ENCODE measurements at places on chromosomes 11 and 22.

DNA sequence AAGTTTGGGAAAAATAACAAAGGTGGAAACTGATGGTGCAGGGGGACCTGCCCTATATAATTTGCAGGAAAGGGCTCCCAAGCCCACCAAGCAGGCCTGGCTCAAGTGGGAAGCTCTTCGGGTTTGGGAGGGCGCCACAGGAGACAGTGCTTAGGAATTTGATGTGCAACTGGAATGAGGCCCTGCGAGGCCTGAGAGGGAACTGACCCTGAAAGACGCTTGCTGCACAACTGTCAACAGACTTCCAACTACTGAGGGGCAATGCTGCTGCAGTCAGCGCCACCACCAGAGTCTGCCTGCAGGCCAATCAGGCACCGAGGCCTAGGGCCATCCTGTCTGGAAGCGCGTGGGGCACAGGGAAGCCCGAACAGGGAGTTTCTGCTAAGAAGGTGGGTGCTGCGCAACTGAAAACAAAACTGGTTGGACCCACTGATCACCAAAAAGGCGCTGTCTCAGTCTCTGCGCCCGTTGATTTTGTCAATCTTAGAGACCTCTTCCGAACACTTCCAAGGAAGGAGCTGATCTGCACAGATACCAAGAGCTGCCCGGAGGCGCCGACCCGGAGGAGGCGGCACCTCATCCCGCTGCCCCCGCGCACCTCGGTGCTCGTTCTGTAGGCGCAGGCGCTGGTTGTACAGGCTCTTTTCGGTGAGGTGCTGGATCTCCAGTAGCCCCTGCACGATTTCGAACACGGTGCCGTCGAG is 667 bp downstream of the DGCR6L start:
- peak; percentile 59 for DNase-seq

GRCh38 chr11:48064306-48064705 is 83.9 kb downstream of the PTPRJ start:
- DNase-seq = peak; percentile 73

DNA sequence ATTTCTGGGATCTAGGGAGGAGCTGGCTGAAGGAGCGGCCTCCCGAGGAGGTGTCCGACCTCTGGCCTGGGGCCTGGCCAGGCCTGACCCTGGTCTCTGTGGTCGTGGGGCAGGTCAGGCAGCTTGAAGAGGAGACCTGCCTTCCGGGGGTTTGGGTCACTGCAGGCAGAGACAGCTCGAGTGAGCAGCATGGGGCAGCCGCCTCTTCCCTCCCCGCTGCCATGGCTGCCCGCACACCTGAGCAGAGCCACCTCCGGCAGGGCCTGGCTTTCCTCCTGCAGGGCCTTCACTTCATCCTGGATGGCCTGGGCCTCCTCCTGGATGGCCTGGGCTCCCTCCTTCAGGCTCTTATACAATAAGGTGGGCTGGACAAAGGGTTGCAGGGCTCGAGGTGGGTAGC is 8.0 kb upstream of the NAALADL1 start:
- no peak for DNase-seq

DNA sequence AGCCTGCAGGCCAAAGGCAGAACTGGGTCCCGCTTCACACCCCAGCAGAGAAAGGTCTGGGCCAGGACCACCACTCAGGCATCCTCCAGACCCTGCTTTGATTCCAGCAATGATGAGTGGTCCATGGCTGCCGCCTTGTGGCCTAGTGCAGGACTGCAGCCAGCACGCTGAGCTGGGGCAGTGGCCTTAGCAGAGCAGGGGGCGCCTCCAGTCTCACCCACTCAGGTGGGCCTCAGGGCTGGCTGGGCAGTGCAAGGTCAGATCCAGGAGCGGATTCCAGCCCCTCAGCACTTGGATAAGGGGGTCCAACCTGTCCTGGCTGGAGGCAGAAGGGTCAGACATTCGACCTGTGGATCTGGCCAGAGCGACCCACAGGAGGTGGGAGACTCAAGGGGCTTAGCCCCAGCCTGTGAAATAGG is 9.6 kb upstream of the PDE2A start:
- peak; percentile 51 for DNase-seq

DNA sequence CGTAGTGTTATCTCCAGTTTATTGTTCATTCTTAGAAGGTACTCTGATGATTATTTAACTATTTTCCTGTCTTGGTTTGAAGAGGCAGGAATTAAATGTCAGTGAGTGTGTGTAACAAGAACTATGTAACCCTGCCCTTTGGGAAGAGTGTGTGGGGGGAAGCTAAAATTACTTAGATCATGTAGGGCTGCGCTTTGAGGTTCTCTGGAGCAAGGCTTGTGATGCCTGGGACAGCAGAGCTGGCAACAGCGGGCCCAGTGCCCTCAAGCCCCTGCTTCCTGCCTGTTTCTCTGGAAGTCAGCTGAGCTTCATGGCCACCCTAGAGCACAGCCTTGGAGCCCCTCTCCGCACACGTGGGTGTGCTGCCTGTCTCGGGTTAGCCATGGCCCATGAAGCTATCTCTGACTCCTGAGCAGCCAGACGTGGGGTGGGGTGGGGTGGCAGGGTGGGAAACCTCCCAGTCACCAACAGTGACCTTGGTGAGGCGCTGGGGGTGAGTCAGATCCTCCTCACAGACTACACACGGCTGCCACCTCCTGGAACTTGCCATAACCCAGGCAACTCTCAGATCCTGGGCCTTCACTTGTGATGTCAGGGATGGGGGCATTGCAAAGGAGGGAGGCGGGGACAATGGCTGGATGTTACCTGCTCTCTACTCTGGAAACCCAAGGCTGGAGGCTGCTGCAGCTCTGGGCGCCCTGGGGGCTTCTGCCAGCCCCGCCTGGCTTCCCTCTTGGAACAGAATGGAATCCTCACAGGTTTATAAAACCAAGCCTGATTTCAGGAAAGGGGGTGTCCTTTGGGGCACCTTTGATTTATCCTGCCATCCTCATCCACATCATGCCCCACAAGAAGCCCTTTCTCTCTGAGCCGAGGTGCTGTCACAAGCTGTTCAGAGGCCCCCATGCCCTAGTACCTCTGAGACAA is 88.6 kb downstream of the SNX19 start:
- DNase-seq = peak; percentile 95

DNA sequence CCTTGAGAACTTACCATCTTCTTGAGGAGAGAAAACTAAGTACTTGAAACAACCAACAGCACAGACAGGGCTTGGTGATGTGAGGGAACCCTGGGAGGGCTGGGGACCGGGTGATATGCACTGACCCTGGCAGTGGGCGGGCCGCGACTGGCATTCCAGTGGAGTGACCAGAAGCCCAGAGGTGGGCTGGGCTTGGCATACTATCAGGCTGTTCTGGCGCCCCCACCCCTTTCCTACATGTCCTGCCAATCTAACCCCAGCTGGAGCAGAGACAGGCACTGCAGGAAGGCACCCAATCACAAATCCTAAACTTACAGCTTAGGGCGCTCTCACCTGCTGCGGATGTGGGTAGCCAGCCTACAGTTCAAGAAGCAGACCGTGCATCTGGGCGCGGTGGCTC is 54.0 kb upstream of the GCAT start:
- DNase-seq = peak; percentile 22

GRCh38 chr11:106694501-106694900 is 323.8 kb downstream of the GUCY1A2 start:
- DNase-seq = no peak

GRCh38 chr22:29581799-29582198 is 886 bp upstream of the NIPSNAP1 start:
- DNase-seq = no peak

- DNase-seq = no peak
Measured at GRCh38 chr11:36456156-36456555, 53.9 kb downstream of the TRAF6 start.

- peak; percentile 40 for DNase-seq
Measured at GRCh38 chr11:8689726-8690255, 7.2 kb downstream of the RPL27A start.

- DNase-seq = no peak
Measured at GRCh38 chr11:57513452-57513795, 2.1 kb downstream of the SLC43A1 start.

- peak; percentile 13 for DNase-seq
Measured at GRCh38 chr11:66221726-66222236, 46.7 kb upstream of the RAB1B start.

GRCh38 chr11:75389276-75389605 is 10.1 kb upstream of the RPS3 start:
- DNase-seq = no peak

DNA sequence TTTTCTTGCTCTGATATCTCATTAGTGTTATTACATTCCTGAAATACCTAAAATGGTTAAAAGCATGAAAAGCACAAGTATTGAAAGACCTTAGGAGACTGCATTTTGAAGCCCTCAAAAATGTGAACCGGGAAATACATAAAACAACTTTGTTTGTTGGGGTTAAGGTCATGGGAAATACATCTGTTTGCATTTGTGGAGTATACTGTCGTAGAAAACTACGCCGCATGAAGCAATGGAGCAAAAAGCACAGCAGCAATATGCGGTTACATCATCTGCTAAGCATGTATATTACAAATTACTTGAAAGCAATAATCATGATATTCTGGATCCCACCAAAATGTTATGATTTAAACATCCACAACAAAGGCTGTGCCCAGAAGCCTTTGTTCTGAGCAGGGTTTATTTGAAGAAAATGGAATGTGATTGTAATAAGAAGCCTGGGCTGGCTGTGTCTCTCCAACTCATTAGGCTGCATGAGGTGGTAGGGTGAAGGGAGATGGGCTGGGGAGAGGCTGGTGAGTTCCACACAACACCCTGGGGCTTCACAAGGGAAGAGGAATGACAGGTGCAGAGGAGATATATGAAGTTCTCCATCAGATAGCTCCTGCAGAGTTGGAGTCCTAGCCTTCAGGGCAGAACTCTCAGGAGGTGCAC is 64.7 kb upstream of the LIN7C start:
- DNase-seq = peak; percentile 26

GRCh38 chr11:72421351-72421750 is 13.0 kb downstream of the CLPB start:
- DNase-seq = peak; percentile 19

DNA sequence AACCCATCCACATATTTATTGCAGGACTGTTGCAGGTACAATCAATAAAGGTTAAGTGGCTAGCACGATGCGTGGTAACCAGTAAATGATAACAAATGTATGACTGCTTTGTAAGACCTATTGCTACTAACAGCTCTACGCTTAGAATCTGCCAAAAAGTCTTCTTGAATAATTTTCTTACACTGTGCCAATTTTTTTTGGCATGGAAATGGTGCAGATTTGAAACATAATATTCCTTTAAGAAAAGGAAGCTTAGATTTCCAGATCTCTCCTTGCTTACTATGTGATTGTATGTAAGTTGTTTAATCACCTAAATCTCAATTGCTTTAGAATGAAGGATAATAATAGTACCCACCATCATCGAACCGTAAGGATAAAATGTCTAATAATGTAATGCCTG is 192.0 kb downstream of the LRRC4C start:
- no peak for DNase-seq

GRCh38 chr11:66568124-66568916 is at the start of gene CTSF:
CTSF (minus strand) TSS chr11:66568606; CDS start chr11:66568486, 120 bp downstream.
- DNase-seq = peak; percentile 89

- DNase-seq = no peak
Measured at GRCh38 chr11:97356144-97356543, 966.3 kb downstream of the JRKL start.

- DNase-seq = peak; percentile 79
Measured at GRCh38 chr22:44080936-44081861, 57.1 kb downstream of the PARVB start.

GRCh38 chr11:114149689-114150407 is 90.3 kb downstream of the ZBTB16 start:
- DNase-seq = peak; percentile 29

GRCh38 chr11:129804012-129804411 is 11.6 kb upstream of the TMEM45B start:
- DNase-seq = no peak

- DNase-seq = peak; percentile 60
Measured at GRCh38 chr11:120068114-120068573, 69.8 kb downstream of the TRIM29 start.

DNA sequence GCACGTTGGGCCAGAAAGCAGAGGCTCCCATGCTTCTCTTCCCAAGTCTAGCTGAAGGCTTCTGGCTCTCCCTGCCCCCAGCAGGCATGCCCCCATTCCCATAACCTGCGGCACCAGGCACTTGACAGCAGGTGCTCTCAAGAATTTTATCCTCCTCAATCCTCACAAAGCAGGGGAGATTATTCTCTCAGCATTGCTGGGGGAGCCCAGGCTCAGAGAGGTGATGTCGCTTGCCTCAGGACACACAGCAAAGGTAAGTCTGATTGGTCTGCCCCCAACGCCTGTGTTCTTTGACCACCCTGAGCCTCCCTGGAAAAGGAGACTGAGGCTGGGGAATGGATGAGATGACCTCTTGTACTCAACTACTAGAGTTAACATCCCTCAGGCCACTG is 4.8 kb downstream of the TST start:
- no peak for DNase-seq

- no peak for DNase-seq
Measured at GRCh38 chr11:117633186-117633754, 163.7 kb downstream of the DSCAML1 start.

DNA sequence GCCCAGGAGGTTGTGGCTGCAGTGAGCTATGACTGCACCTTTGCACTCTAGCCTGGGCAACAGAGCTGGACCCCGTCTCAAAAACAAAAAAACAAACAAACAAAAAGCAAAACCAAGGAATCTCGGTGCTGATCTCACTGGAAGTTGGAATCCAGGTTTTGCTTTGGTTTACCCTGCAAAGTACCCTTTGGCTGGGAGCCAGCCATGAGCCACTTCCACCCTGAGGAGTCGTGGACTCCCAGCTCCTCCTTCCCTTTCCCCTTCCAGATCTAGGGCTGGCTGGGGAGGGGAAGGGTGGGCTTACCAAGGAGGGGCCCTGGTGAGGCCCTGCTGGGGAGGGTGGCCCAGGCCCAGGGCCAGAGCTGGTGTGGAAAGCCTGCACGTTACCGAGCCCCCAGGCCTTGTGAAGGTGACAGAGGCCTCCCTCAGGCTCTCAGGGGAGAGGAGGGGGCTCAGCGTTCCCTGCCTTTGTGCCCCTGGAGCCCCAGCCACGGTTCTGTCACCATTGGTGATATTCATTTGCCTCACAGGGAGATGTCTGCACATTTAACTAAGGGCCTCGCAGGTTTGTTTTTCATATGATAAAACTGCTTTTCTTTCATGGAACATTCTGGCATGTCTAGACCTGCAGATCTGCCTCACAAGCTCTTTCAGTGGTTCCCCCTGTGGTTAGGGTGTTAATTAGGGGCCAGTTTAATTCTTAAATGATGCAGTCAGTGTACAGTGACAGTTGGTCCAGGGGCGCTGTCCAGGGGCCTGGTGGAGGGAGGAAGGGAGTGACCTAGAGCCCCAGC is 29.0 kb downstream of the FBLN1 start:
- no peak for DNase-seq
